ENCODE measurements at places on chromosomes 16 and 17. TPM values are rescaled to one million over a fixed set of nuclear protein-coding genes. Genes with fewer than 3 reads are reported as not detected.
A peak's percentile ranks its signal among the peaks of the same experiment; 100 is the strongest.

GRCh38 chr17:37174205-37174604 is 201.6 kb upstream of the C17orf78 start:
- no peak for DNase-seq

DNA sequence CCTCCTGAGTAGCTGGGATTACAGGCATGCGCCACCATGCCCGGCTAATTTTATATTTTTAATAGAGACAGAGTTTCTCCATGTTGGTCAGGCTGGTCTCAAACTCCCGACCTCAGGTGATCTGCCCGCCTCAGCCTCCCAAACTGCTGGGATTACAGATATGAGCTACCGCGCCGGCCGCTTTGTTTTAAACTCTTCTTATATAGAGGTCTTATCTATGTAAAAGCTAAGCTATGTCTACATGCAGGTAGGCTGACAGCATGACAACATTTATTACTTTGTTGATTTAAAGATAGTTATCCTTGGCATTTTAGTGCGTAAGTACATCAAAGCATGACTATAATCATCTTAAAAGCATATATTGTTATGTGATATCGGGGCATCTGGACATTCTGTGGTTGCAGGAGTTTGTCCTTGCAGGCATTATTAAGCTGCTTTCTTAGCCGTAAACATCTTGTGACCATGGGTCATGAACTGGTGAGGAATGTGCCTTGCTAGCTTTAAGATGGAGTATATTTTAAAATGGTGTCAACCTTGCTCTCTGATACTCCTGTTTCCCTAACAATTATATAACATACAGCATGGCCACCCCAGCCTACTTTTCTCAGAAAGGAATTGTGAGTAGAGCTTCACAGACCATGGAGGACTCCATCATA is 45.8 kb upstream of the TAOK1 start:
- DNase-seq: no peak

DNA sequence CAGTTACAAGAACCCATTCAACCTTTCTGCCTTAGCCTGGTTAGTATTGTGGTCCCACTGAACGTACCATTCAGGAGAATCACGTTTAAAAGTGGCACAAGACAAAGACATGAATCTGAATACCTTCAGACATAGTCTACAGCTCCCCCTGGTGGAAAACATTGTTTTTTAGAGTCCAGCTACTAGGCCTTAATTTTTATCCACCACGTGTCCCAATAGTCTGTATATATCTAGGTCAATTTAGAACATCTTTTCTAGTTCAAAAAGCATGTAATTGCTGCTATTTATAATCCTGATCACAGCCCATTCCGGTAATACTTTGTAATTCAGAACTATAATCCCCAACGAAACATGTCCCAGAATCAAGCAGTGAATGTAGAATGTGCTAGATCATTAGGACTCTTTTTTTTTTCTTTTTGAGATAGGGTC is 13.7 kb upstream of the GUCY2D start:
- no peak for DNase-seq

DNA sequence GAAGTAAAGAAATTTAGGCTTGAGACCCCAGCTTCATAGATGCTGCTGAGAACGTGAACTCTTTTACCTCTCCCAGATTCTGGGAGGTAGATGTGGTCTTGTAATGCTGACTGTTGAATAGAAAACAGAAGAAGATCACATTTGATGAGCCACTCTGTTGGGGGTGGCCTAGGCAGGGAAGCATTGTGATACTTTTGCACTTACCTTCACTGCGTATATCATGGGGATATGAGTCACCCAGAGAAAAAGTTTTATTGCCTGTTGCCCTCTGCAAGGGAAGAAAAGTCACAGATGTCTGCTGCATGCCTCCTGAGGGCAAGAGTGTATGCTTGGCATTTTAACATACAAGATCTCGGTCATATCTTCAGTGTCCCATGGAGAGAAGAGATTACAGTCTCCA is 365.4 kb downstream of the SNX29 start:
- DNase-seq: no peak

GRCh38 chr17:61076621-61077031 is 323.0 kb upstream of the TBX2 start:
- DNase-seq: no peak

- no peak for DNase-seq
Measured at GRCh38 chr17:65503557-65503956, 57.9 kb downstream of the AXIN2 start.

DNA sequence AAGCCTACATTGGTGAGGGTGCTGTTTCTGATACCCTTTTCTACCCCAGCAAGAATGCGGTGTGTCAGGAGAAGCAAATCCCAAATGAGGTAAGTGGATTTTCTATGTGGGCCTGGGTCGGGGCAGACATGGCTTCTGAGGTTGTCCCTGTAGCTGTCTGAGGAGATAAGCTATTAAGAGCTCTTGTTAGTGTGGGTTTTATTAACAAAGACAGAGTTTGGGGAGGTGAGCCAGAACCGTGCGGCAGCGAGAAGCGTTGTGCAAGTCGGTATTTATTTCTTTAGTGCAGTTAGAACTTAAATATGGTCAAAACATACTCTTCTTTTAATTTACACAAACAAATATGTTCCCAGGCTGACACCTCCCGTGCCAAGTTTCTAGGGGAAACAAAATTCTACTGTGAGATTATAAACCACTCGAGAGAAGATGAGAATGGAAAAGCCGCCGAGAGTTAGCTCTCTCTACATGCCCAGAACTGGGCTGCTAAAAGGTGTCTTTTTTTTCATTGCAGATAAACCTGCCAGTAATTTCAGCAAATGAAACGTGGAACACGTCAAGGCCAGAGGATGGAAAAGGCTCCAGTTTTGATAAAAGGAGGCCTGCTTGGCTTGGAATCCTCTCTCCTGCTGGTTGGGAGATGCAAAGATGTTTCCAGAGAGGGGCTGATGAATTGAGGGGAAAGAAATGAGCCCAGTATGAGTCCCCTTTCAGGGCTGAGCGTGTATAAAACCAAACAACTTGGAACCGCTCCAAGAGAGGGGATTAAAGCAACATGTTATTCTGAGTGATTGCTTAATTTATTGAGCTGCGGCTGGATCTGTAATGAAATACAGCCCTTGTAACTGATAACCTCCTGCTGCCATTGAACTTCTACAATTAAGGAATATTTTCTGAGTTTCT is 254.6 kb downstream of the MRTFB start:
- no peak for DNase-seq

The SCGB1C2 gene
- not detected for total RNA-seq

GRCh38 chr17:77722366-77722765 is 236.1 kb upstream of the TNRC6C start:
- DNase-seq: no peak

The HOXB8 gene
- total RNA-seq: 2.3 TPM

DNA sequence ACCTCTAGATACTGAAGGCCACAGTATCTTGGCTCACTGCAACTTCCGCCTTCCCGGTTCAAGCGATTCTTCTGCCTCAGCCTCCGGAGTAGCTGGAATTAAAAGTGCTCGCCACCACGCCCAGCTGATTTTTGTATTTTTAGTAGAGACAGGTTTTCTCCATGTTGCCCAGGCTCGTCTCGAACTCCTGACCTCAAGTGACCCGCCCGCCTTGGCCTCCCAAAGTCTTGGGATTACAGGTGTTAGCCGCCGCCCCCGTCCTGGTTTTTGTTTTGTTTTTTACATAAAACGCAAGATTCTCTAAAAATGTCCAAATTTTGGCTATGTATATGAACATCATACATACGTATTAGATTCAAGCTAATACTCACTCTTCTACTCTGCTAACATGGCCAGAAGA is 2.0 kb upstream of the GGNBP2 start:
- no peak for DNase-seq

The ZNF646 gene
- total RNA-seq: 11.9 TPM

The ACADVL gene
- 1,052 TPM for total RNA-seq

DNA sequence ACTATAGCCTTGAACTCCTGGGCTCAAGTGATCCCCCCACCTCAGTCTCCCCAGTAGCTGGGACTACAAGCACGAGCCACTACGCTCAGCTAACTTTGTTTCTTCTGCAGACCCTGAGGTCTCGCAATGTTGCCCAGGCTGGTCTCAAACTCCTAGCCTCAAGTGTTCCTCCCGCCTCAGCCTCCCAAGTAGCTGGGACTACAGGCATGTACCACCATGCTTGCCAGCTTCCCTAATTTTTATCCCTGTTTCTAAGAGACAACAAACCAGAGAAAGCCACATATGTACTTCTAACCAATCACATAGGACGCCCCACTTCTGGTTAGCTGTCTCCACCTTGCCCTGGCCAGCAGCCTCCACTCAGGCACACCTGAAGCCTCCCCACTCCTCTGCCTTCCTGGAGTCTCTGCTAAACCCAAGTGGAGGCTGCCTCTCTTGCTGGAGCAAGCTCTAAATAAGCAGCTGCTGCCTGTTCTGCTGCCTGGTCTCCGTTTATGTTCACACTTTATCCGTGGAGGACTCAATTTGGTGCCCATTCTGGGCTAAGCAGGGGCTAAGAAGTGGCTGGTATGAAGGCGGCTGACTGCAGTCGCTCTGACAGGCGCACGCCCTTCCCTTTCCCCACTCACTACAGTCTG is 24.7 kb downstream of the NSMCE1 start:
- peak; percentile 57 for DNase-seq
